ENCODE measurements at places on chromosomes 6 and 20.

- DNase-seq = no peak
Observed at GRCh38 chr20:516799-517198, 26.8 kb downstream of the CSNK2A1 start.

DNA sequence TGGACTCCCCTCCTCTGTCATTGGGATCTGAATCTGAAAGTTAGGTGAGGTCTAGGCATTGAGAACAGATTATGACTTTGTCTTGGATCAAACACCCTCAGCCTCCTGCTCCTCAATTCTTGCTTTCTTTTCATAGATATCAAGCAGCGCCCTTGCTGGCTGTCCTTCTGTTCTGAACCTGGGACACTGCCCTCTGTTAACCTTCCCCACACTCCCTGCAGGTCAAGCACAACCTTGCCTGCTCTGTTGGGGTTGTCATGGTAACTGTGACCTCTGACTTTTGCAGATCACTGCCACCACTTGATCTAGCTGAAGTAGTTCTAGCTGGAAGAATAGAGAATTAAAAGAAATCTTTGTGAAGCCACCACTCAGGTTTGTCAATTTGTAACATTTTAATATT lies 16.4 kb upstream of the MICA start:
- DNase-seq = no peak

GRCh38 chr6:5237805-5238204 lies 22.9 kb downstream of the LYRM4 start:
- no peak for DNase-seq

GRCh38 chr20:54843865-54844264 lies 368.5 kb downstream of the DOK5 start:
- DNase-seq = no peak

DNA sequence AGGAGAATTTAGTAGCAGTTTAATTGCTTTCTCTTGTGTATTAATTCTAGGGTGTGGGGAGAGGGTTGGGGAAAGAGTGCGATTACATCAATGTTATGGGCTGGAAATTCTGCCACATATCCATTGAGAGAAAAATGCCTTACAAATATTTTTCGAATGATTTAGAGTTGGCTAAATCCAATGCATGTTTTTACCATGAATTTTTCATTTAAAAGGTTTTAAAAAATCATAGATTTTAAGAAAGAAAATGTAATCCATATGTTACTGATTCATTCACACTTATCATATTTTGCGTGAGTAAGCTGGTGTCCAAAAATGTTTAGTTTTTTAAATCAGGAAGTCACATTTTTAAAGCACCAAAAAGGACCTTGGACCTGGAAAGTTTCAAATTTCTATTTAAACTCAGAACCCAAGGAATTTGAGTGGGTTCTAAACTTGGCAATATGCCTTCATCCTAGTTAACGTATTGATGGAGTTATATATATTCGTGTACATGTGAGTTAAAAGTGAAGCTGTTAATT lies 627.4 kb upstream of the CITED2 start:
- DNase-seq = no peak

GRCh38 chr6:143601504-143601903 lies 76.3 kb upstream of the PHACTR2 start:
- DNase-seq = no peak

DNA sequence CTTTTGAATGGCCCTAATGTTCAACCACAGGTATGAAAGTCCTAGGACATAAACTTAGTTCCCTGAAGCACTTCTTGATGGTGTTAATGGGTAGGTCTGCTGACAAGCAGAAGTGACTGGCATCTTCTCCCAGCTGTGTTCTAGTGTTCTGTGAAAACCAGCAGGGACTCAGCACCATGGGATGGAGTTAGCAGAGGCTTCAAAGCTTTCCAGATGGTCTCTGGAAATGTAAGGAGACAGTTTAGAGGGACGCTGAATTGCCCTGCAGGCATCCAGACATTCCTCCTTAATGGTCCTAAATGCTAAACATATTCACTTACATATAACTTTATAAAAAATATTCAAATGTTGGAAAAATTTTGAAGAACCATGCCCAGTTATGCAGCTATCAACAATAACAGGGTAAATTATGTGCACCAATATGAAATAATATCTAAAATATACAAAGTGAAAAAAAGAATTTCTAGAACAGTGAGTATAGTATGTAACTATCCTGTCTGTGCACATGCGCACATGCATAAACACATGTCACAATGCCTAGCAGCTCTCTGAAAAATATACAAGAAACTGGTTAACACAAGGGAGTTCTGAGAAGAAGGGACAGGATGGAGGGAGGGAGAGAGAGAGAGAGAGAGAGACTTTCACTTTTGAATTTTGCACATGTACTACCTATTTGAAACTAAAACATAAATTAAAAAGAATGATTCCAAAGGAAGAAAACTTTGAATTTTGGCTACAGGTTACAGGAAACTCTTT lies 87.2 kb downstream of the PRDM1 start:
- DNase-seq = no peak

DNA sequence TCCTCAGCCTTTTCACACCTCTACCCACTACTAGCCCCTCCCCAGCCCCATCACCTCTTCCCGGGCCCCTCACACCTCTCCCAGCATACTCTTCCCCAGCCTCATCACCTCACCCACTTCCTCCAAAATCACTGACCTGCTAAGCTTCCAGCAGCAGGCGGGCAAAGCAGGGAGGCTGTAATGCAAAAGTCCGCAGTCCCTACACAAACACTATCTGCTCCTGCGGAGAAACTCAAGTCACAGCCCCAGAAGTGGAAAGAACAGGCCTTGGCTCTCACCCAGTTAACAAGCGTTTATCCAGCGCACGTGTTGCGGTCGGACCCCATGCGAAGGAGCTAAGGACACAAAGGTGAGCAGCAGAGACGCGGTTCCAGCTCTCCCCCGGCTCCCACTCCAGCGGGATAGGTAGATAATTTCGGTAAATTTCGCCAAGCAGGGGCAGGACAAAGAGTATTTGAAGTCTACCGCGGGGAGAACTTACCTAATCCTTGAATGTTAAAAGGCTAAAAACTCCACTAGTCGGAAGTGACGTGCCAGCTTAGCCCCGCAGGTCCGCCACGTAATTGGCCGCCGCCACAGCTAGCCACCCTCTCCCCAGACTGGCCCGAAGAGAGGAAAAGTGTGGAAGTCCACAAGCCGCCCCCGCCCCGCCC lies 728 bp upstream of the TRIM39 start:
- DNase-seq = peak; percentile 85

- no peak for DNase-seq
Observed at GRCh38 chr6:36028088-36028876, 674 bp downstream of the MAPK14 start.

DNA sequence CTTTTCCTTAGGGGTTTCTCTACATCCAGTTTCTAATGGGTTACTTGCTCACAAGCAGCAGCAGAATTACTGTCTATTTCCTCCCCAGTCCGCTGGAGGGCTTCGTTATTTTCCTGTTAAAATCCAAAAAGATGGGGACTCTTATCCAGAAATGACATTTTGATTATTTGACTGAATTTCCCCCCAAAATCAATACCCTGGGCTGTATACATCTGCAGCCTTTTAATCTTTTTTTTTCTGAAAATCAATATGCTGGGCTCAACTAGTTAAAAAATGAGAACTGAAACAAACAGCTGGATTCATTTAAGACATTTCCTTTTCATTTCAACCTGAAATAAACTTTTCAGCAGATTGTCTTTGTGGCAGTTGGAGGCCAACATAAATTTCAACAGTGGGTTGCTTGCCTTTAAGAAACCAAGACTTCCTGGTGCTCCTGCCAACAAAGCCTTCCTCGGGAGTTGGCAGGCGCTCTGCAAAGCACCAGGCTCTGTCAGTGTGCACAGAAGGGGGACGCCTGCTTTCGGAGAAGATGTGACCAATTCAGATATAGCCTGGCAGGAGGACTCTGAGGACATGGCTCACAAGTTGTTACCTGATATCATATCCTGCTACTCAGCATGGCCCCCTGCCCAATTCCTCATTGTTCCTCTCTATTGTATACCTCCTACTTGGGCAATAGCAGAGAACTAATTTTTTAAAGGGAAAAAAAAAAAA lies 204.7 kb upstream of the ARG1 start:
- no peak for DNase-seq

- DNase-seq = no peak
Observed at GRCh38 chr6:144106206-144106605, 10.8 kb upstream of the SF3B5 start.

DNA sequence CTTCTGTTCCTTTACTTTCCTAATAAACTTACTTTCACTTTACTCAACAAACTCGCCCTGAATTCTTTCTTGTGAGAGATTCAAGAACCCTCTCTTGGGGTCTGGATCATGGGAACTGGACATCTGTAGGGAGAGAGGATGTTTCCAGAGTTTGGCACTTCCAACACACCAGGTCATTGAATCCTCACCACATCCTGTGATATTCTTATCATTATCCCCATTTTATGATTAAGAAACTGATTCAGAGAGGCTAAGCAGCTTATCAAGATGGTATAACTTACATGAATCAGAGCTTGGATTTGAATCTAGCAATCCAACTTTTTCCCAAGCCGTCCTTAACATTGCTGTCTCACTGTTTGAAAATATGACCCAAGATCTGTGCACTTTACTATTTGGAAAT lies 15.5 kb downstream of the PPIL6 start:
- DNase-seq = no peak

All from inflammatory macrophage treated with lipopolysaccharide for 4 hours (primary cell).